ENCODE measurements at places on chromosomes 4 and X. TPM values are rescaled to one million over a fixed set of nuclear protein-coding genes. Genes with fewer than 3 reads are reported as not detected.

DDX53 gene
- not detected for total RNA-seq

DNA sequence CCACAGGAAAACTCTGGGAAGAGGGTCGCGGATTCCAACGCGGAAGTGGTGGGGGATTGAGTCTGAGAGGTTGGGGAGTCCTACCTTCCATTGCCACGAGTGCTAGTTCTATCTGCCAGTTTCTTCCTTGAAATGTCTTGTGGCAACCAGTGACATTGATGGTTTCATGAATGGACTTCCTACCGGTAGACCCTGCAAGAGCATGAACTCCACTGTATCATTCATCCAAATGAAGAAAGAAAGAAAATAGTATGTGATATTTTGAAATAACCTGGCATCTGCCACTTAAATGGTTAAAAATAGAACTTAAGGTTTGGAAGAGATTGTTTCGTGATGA is 1.1 kb upstream of the SLC10A7 start:
- H3K27me3 ChIP-seq: no peaks in the 10 kb centered on the region
- H3K27ac ChIP-seq: no peak overlapping the region
- no peaks in the 10 kb centered on the region for H3K4me1 ChIP-seq
- H3K36me3 ChIP-seq: peaks cover 5% of the 10 kb centered on the region
- DNase-seq: no peak

DNA sequence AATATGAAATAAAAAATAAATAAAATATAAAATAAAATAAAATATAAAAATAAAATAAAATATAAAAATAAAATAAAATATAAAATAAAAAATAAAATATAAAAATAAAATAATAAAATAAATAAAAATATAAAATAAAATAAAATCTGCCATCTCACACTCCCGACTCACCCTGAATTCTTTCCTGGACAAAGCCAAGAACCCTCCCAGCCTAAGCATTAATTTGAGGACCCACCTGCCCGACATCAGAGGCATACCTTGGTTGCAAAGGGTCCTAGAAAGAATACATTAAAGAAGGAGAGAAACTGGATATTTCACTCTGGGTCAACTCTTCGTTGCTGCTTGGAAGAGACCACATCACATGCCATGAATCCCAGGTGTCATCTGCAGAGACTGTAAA is 138.3 kb downstream of the CRLF2 start:
- no peak overlapping the region for H3K4me3 ChIP-seq
- no peak overlapping the region for H3K27ac ChIP-seq
- H3K4me1 ChIP-seq: no peaks in the 10 kb centered on the region

- DNase-seq: no peak
- H3K4me1 ChIP-seq: no peaks in the 10 kb centered on the region
- no peak overlapping the region for H3K27ac ChIP-seq
- no peak overlapping the region for H3K4me3 ChIP-seq
- H3K27me3 ChIP-seq: no peaks in the 10 kb centered on the region
Measured at GRCh38 chr4:122045533-122045932, 93.7 kb upstream of the TRPC3 start.

MAB21L2 gene
- total RNA-seq: not detected

DNA sequence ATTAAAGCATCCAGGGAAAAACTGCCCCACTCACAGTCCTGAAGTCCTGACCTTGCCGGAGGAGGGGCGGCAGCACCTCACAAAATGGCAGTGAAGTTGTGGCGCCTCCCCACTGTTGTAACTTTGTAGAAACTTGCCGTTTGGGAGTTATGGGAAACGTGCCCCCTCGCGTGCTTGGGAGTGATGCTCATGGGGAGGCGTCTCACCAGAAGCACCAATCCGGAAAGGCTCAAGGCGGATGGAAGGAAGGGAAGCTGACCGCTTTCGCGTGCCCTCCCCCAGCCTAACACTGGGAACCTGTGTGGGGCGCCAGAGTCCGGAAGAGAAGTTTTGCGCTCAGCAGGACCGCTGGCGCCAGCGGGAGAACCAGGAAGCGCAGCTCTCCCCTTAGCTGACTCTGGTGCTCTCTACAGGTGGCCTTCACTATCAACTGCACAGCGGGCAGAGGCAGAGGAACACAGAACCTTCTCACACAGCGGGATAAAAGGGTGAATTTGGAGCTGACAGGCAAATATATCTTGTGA is at the start of the genes CT45A10 and SAGE1:
TSS of gene CT45A10 (minus strand) at position 151 of the 524 bp plus-strand sequence. CDS start 8,100 bp downstream, outside the sequence.
TSS of gene SAGE1 (plus strand) at position 423 of the 524 bp plus-strand sequence. CDS start 2,527 bp downstream, outside the sequence.
- no peak within 1 kb of the TSS for H3K27ac ChIP-seq
- no peaks in the 10 kb centered on the region for H3K27me3 ChIP-seq
- H3K4me3 ChIP-seq: no peak within 1 kb of the TSS
- no peaks in the 10 kb centered on the region for H3K4me1 ChIP-seq
- H3K36me3 ChIP-seq: no peaks in the 10 kb centered on the region
